ENCODE measurements at places on chromosomes 13 and 19. TPM values are rescaled to one million over a fixed set of nuclear protein-coding genes. Genes with fewer than 3 reads are reported as not detected.

- no peak for DNase-seq
Observed at GRCh38 chr13:61486496-61486895, 70.8 kb upstream of the PCDH20 start.

GRCh38 chr19:4077800-4078684, 11.3 kb upstream of the ZBTB7A start:
- DNase-seq = no peak

DNA sequence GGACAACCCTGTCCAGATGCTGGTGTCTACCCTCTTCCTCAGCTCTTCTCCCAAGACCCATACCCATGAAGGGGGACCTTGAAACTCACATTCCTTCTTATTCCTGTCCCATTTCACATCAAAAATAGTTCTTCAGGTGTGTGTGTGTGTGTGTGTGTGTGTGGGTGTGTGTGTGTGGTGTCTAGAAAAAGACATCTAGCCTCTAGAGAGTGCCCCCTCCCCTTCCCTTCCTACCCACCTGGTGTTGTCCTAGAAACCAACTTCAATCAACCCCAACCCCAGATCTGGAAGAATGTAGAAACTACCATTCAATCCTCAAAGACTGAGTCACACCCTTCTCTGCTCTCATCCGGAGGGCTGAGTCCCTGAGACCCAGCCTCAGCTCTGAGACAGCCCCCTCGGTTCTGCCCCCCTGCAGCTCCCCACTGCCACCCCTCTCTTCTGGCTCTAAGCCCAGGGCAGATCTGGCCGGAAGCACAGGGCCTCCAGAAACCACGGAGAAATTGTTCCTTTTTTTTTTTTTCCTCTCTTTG, 3.5 kb downstream of the KCNN4 start:
- no peak for DNase-seq

Gene MEF2B
- total RNA-seq = 2.6 TPM

DNA sequence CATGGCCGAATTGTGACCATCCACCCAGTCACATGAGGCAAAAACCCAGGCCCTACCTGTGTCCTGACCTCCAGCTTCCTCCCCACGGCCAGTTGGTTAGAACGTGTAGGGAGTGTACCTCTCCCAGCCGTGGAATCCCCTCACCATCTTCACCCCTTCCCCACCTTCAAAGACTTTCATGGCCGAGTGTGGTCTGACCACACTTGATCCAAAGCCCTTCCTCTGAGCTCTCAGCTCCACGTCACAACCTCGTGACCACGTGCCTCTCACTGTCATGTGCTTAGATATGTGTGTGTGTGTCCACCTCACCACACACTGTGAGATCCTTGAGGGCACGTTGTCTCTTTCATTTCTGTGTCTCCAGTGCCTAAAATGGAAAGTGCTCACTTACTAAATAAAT, 48.6 kb upstream of the UBE2L5 start:
- no peak for DNase-seq

DNA sequence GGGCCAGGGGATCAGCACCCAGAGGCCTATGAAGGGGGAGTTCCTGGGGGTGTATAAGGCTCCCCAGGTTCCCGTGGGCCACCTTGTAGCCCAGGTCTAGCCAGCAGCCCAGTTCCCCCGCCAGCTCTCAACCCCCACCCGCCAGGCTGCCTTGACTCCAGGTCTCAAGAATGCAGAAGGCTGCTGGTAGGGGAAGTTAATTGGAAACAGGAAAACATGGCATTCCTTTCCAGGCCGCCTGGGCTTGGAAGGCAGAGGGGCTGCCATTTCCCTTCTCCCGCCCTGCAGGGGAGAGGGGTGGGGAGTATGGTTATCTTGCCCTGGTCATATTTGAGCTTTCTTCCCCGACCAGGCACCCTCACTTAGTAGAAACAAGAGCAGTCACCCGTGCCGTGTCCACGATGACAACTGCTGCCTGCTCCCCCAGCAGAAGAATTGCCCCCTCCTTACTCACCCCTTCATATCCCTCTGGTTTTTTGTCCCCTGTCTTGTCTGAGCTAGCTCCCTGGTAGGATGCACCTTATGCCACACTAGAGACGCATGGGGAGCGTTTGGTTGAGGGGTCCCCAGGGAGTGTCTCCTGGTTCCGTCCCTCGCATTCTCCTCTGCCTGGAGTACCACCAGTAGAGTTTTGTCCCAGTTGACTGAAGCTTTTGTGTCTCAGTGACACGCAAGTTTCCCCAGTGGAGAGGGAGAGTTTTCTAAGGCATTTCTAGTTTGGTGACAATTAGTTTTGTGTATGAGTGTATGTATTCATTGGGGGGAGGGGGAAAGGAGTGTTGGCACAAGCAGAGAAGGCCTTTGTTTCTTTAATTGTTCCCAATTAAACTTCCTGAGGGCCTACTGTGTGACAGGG, 4.5 kb downstream of the BICRA start:
- DNase-seq = peak; percentile 27

GRCh38 chr13:107866941-107867623, 348.3 kb downstream of the LIG4 start:
- no peak for DNase-seq

DNA sequence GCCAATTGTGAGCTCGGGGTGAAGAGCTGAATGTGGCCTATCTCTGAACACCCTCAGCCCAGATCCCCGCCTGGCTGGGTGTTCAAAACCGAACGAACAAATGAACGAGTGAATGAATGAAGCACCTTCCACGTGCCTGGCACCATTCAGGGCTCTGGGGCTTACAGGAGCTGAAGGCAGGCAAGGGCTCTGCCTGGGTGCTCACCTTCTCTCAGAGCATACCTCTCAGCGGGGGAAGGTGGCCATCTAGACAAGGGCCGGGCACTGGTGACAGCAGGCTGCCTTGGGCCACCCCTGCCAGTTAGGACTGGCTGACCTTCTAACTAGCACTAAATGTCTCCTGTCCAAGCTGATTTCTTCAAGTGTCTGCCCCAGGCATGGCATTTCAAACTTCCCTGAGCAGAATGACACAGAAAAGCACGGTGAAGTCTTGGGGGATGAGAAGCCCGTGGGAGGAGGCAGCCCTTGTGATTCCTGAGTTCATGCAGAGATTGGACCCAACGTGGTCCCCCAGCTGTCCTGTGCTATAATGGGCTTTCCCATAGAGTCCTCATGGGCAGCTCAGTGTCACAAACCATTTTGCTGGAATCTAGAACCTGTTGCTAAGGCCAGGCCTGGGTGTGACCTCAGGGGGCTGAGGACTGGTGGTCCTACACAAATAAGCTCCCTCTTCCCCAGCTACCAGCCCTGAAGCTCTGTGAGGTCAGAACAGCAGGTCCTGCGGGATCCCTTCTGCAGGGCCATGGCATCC, 27.9 kb upstream of the VSTM2B start:
- no peak for DNase-seq

- no peak for DNase-seq
Observed at GRCh38 chr13:111469916-111470506, 149.6 kb downstream of the TEX29 start.

DNA sequence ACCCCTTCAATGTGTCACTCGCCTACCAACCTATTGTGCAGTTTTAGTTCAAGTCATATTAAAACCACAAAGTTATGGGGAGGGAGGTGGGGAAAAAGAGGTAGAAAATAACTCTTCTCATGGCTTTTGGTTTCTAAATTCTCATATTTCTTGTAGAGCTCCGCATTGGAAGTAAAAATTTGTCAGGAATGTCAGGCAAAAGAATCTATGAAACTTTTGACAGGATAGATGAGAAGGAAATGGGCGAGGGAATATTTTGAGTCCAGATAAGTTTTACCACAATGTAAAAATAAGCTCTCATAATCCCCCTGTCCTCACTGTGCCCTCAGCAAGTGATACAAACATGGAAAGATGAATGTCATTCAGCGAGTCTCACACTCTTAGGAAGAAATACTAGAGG, 270.4 kb downstream of the DLEU7 start:
- no peak for DNase-seq

- no peak for DNase-seq
Observed at GRCh38 chr19:46447824-46448223, 19.1 kb upstream of the PNMA8C start.

Gene SH2D3A
- 12.9 TPM for total RNA-seq

Gene TMEM38A
- 9.9 TPM for total RNA-seq

GRCh38 chr19:40191836-40192646, 815 bp downstream of the MAP3K10 start:
- peak; percentile 16 for DNase-seq

DNA sequence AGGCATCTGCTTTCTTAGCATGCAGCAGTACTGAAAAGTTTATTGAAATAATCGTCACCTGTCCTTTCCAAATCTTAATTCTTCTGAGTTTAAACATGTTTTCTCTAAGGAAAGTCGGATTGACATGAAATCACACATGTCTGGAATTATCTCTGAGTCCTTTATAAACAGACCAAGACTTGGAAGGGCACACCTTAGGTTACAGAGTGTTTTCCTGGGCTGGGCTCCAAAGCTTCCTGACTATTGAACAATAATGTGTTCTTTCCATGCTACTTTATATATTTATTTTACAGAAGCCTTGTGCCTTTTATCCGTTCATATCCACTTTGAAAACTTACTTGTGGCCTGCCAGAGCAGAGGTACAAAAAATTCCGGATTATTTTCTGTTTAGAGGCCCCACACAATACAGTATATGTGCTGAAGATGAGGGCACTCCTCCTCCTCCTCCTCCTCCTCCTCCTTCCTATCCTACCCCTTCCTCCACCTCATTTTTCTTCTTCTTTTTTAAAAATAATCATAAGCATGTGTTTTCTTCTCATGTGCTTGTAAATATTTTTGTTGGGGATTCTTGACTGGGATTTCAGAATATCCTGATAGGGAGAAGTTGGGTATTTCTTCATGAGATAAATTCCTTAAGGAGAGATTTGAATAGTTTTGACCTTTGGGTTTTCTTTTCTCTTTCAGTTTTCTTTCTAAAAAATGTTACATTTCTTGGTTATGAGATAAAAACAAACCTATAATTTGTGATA, 52.3 kb downstream of the LRCH1 start:
- no peak for DNase-seq

DNA sequence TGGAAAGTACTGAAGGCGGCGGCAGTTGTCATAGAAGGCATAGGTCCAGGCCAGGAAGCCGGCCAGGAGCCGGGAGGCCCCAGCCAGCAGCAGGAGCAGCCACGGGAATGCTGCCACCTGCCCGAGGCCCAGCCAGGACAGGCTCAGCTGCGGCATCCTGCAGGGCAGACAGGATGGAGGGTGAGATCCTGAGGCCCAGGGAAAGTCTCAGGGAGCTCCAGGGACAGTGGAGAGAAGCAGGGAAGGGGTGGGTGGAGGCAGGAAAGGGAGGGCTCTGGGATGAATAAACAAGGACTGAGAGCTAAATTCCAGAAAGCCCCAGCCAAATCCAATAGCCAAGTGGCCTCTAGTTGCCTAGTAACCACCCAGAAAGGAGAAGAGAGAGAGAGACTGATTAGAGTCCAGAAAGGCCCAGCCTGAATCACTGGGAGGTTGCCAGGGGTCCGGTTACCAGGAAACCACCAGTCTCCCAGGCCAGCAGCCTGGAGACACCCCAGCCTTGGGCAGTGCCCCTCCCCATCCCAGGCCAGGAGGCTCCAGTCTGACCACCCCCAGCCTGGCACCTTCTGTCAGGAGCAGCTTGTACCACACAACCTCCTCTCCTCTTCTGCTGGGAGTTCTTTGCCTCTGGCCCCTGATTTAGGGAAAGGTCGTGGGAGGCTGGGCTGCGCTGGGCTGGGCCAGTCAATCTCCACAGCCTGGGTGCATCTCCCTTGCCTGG, 7.5 kb upstream of the OR10H5 start:
- peak; percentile 8 for DNase-seq

GRCh38 chr13:69585656-69586055, 522.0 kb upstream of the ATXN8OS start:
- DNase-seq = peak; percentile 8

DNA sequence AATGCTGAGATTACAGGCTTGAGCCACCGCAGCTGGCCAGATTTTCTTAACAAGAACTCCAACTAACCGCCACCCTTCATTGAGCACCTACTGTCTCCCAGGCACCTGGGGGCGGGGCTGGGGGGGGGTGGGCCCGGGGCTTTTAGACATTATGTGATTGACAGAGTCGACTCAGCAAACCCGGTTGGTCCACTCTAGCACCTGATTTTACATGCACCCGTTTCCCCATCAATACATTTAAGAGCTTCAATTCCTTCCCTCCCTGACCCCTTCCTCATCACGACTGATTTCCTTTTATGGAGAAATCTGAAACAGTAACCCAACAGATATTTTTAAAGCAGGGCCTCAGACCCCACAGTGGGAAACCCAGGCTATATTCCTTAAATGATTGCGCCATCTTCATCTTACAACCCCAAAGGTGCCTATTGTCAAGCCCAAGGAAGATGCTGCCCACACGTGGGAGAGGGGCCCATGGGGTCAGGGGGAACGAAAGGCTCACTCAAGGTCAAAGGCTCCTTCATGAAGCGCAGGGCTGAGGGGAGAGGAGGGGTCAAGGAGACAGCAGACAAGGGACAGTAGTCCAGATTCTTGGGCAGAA, 1.8 kb downstream of the INSR start:
- DNase-seq = no peak

Gene FAM216B
- not detected for total RNA-seq

- DNase-seq = no peak
Observed at GRCh38 chr13:105552078-105552477, 983.4 kb downstream of the EFNB2 start.

DNA sequence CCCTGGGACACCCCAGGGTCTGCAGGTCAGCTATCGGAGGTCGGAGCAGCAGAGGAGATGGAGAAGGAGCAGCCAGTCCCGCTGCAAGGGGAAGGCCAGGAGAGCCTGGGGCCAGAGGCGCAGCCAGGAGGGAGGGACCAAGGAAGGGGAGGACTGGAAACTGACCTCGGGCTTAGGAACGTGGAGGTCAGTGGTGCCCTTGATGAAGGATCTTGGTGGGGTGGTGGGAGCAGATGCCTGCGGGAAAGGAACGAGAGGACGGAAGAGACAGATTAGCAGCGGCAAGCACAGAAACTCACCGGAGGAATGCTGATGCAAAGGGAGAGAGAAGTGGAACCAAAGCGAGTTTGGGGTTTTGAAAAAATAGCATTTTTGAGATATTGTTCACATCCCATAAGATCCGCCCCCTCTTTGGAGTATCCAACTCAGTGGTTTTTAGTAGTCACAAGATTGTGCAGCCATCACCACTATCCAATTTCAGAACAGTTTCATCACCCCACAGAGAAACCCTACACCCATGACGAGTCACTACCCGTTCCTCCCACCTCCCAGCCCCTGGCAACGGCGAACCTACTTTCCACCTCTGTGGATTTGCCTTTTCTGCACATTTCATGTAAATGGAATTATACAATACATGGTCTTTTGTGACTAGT, 22.1 kb downstream of the PLEKHF1 start:
- peak; percentile 51 for DNase-seq

Gene ZNF682
- 0.98 TPM for total RNA-seq

GRCh38 chr13:73235385-73235784, 176.6 kb downstream of the KLF5 start:
- no peak for DNase-seq
